Stimulated activated CD4-positive, alpha-beta T cell treated with anti-CD3 and anti-CD28 coated beads, TNF-alpha, amount 100 ng/mL, for 4 hours (primary cell): ENCODE measurements at places on chromosomes 4 and X.

- DNase-seq, result no peak
Measured at GRCh38 chrX:127390316-127390715, 570.8 kb downstream of the PRR32 start.

DNA sequence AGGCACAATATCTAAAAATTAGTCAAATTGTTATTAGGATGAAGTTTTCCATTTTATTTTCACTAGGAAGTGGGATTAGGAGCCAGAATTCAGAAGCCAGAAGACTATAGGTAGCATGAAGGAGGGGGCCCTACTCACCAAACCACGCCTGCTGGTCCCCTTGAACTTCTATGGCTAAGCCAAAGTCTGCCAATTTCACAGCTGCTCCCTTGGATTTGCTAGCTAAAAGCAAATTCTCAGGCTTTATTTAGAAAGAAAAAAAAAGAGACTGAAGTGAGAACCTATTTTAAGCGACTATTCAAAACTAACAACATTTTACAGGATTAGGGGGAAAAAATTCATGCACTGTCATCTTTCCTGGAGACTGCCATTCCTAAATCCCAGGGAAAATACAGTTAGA is 224.3 kb downstream of the CAMK2D start:
- no peak for DNase-seq

DNA sequence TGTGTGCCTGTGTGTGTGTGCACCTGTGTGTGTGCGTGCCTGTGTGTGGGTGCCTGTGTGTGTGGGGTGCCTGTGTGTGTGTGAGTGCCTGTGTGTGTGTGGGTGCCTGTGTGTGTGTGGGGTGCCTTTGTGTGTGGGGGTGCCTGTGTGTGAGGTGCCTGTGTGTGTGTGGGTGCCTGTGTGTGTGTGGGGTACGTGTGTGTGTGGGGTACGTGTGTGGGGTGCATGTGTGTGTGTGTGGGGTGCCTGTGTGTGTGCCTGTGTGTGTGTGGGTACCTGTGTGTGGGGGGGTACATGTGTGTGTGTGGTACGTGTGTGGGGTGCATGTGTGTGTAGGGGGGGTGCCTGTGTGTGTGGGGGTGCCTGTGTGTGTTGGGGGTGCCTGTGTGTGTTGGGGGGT is 73.4 kb upstream of the HGFAC start:
- DNase-seq, result no peak

DNA sequence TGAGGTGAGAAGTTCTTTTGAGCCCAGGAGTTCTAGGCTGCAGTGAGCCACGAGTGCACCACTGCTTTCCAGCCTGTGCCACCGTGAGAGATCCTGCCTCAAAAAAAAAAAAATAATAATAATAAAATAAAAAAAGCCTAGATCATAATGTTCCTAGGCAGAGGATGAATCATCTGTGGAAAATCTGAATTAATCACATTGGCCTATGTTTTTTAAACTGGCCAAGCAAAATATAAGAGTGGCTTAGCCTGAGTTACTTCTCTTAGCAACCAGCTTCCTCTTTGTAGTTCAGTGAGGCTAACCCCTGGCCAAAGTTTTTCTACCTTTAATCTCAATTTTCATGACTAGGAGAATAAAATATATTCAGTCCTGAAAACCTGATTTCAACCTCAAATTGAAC is 614.6 kb downstream of the PPP4R3C start:
- DNase-seq, result no peak

DNA sequence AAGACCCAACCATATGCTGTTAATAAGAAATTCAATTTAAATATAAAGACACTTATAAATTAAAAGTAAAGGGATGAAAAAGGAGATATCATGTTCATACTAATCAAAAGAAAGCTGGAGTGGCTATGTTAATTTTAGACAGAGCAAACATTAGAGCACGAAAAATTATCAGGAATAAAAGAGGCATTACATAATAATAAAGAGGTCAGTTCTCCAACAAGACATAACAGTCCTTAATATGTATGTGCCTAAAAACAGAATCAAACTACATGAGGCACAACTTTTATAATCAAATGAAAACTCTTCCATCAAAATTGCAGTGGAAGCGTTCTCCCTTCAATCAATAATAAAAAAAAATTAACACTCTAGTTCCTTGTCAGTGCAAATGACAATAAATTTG is 62.6 kb downstream of the ARHGEF6 start:
- no peak for DNase-seq

GRCh38 chrX:43504394-43504793 is 151.7 kb upstream of the MAOA start:
- no peak for DNase-seq

DNA sequence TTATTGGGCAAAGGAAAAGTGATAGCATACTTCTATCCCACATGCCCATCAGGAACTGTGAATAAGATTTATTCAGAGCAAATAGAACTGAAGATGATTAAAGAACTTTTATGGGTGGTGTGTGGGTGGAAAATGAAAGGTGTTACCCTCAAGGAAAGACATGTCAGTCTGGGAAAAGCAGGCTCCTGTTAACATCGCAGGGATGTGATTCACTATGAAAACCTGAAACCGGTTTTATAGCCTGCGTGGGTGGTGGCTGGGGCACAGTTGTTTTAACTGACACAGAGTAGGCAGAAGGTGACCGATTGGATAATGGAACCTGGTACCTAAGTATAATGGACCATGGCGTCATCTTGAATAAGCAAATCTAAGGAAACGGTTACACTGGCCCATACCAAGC is 61.3 kb upstream of the CASK start:
- DNase-seq, result no peak
